ENCODE measurements at places on chromosomes 11 and 22.

GRCh38 chr11:36874291-36874690 is 276.3 kb upstream of the RAG2 start:
- DNase-seq = no peak

- DNase-seq = no peak
Measured at GRCh38 chr11:88042238-88042637, 133.0 kb downstream of the RAB38 start.

DNA sequence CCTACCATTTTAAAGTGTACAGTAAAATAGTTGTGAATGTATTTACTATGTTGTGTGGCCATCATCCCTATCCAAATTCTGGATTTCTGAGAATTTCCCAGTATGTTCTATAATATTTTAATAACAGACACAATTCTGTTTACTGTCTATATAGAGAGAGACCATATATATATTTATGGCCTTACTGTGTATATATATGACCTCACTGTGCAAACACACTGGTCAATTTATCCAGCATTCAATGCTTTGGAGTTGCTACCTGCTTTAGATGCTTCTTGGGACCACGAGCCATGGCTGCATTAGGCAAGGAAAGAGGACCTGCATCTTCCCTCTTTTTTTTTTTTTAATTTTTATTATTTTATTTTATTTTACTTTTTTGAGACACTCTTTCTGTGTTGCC is 40.2 kb downstream of the SWAP70 start:
- no peak for DNase-seq

DNA sequence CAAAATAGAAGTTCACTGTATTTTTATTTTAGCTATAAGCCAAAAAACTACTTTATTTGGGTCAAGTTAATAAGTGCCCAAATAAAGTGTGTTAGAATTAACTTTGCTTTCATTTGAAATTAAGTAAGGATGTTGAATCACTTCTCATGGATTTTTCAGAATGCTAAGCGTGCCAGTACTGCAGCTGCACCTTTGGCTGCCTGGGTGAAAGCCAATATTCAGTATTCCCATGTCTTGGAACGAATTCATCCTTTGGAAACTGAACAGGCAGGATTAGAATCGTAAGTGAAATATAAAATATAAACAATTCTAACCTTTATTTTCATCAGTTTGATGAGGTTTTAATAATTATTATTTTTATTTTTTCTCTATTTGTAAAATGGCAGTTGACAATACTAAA is 113.6 kb downstream of the DYNC2H1 start:
- no peak for DNase-seq

- no peak for DNase-seq
Measured at GRCh38 chr11:111944651-111945051, 7.5 kb downstream of the DIXDC1 start.

DNA sequence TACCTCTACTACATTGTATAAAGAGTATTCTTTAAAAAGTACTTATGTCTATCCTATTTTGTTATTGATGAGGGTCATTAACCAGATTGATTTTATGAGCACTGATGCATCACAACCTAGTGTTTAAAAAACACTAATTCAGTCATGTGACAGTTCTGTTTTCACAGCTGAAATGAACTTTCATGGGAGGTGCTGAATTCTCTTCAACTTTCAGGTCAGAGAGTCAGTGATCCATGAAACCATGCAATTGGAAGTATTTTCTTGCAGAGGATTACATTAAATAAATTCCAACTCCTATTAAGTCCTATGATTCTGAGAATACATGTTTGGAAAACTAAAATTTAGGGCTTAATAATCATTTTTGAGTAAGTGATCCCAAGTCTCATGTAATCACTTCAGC is 889.4 kb downstream of the KCNA4 start:
- DNase-seq = no peak

GRCh38 chr22:39833093-39833492 is 60.5 kb downstream of the ENTHD1 start:
- no peak for DNase-seq

DNA sequence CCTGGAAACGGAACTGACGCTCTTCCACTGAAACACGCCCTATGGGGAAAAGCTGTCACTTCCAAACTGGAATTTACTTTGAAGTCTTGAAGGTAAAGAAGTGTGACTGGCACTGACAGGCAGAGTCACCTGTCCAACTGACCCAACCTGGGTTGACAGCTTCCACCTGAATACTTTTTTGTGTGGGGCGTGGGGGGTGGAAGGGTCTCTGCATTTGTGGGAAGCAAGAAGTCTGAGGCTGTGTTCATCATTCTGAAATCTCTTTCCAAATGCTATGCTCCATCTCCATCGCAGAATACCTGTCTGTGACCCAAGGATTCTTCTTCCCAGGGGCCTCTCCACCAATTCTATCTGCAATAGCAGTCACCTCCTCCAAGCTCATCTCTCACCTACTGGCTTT is 7.8 kb downstream of the IFT27 start:
- DNase-seq = no peak

GRCh38 chr11:59572091-59572490 is 43.5 kb downstream of the OSBP start:
- no peak for DNase-seq

DNA sequence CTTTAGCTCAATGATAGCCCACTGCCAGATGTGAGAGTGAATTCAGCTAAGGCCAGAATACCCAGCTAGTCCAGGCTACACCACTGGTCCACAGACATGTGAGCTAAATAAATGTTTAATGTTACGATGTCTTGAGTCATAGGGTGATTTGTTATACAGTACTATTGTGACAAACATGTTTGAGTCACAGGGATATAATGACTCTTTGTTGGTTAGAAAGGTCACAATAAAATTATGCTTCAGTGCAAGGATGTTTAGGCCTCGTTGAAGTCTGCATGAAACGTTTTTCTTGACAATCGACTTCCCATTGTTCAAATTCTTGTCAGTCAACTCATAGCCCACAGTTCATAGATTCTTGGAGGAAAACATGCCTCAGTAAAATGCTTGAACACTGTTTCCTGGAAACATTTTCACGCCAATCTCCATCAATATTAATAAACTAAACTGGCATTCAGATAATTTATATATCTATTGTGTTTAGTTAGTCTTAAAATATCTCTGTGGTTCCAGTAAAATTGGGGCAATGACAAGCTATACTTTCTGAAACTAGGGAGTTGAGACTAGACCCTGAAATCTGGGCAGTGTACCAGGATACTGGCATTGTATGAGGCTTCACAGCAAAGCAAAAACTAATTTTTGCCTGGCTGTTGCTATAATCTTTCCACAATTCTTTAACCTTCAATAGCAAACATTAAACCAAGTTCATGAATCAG is 650.8 kb upstream of the KIRREL3 start:
- DNase-seq = no peak

- DNase-seq = no peak
Measured at GRCh38 chr11:120302001-120302805, 22.9 kb upstream of the TLCD5 start.

GRCh38 chr11:61416941-61417340 is 12.8 kb downstream of the CPSF7 start:
- no peak for DNase-seq

DNA sequence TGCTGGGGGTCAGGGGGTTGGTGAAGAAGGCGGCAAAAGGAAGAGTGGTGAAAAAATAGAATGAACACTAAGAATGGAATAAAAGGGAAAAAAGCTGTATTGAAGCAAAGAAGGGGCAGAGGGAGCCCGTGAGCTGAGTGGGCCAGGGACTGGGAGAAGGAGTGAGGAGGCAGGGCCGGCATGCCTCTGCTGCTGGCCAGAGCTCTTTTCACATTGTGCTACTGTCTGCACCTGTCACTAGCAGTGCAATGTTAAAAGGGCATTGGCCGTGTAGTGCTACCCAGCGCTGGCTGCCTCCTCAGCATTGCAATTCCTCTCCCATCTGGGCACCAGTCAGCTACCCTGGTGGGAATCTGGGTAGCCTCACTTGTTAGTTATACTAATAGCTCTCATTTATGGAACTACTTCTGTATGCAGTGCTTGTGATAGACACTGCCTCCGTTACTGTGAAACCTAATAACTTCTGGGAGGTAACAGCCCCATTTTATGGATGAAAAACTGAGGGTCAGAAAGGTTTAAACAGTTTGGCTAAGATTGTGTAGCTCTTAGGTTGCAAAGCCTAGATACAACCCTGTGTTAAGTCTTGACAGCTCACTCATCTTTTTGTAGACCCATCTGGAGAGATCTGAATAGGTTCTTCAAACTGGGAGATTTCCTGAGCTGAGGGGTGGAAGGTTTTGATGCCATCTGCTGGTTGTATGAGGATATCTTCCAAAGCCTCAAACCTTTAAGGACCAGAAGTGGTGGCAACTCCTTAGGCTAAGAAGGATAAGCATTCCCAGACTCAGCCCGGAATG is 8.5 kb downstream of the YPEL4 start:
- DNase-seq = peak; percentile 43

DNA sequence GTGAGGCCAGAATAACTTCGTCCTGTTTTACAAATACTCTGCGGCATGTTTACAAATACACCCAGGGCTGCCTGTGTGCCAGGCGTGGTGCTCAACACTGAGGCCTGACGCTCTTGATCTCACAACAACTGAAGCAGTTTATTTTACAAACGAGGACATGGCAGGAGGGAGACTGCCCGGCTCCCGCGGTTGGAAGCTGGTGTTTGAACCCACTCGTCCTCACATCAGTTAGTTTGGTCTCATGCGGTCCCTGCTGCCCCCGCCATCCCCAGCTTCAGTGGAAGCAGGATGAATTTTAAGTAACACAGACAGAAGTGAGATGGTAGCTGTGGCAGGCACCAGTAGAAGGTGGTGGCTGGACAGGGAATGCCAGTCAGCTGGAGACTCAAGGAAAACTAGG is 16.4 kb downstream of the KIAA0930 start:
- DNase-seq = no peak

DNA sequence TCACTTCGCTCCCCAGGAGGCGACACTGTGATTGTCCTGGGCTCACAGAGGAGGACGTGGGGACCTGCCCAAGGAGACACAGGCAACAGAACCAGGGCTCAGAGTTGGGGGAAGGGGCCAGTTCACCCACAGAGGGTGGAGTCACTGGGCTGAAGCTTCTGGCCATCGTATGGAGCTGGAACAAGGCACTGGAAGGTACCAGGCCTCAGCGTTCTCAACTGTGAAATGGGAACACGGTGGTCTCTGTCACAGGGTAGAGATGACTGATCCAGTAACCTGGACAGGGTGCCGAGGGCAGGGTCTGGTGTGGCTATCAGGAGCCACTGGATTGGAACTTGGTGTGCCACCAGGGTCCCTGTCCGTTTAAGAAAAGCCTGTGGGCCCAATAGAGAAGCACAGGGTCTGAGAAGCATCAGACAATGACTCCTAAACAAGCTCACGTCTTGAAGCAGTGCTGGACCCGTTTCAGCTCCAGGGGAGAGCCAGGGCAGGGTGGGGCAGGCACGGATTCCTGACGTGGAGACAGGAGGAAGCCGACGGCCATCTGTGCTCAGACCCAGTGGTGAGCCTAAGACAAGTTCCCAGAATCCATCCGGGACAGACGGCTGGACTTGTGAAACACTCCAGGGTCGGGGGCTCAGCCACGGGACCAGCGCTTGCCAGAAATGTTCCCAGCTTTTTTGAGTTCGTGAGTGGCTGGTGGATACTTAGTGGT is 25.0 kb upstream of the KCNQ1OT1 start:
- no peak for DNase-seq

GRCh38 chr11:94876645-94877442 is 96.5 kb downstream of the CWC15 start:
- DNase-seq = peak; percentile 45

GRCh38 chr11:44966694-44967093 is 16.0 kb upstream of the TP53I11 start:
- no peak for DNase-seq

DNA sequence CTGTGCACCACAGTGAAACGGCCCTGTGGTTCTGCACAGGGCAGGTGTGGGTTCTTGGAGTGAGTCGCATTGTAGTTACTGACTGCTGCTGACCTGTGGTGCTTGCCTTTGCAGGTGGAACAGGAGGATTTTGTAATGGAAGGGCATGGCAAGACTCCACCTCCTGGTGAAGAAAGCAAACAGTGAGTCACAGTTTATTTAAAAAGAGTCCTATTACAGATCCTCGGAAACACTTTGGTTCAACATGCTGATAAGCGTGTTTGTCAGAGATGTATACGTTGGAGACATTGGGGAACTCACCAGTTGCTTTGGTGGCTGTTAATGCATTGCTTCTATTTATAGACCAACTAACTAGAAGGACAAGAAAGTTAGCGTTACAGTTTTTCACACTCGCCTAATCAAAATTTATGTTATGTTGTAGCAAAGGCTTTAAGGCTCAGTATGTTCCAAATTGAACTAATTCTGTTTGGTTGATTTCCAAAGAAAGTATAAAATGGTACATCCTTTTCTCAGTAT is 21.7 kb upstream of the TNRC6B start:
- no peak for DNase-seq

DNA sequence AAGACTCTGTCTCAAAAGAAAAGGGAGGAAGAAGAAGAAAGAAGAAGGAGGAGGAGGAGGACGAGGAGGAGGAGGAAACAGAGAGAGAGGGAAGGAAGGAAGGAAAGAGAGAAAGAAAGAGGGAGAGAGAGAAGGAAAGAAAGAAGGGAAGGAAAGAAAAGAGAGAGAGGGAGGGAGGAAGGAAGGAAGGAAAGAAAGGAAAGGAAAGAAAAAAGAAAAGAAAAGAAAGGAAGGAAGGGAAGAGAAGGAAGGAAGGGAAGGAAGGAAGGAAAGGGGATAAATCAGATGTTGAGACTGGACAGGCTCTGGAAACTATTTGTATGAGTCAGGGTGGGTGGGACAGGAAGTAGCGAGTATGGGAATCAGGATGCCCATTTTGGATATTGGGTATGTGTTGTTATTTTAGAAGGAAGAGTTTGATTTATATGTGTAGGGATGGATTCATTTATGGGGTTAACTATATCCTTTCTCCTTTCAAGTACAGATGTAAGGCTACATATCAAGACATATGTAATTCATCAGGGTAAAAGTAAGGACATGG is 6.0 kb upstream of the RPL3 start:
- DNase-seq = no peak

GRCh38 chr11:65814131-65814985 is 19.4 kb upstream of the SNX32 start:
- DNase-seq = no peak

DNA sequence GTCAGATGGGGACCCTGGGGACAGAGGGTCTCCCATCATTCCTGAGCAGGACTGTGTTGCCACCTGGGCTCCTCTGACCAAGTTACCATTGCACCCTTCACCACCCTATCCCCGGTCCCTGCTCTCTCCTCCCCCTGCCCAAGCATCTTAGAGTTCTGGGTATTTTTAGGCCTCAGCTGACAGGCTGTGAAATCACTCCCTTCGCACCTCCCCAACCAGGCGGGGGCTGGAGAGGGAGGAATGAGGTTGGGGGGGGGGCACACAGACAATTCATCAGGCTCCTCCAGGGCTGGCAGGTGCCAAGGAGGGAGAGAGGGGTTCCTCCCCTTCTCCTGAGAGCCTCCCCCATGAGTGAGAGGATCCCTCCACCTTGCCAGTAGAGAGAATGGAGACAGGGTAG is 9.0 kb downstream of the SYT7 start:
- peak; percentile 82 for DNase-seq

- DNase-seq = no peak
Measured at GRCh38 chr11:88421530-88421929, 84.0 kb upstream of the CTSC start.

GRCh38 chr11:12216671-12217374 is 106.4 kb downstream of the MICAL2 start:
- peak; percentile 31 for DNase-seq

Measured in putamen (tissue), 1 donor.